ENCODE measurements at places on chromosomes 6 and 20. TPM values are rescaled to one million over a fixed set of nuclear protein-coding genes. Genes with fewer than 3 reads are reported as not detected.
A peak's percentile ranks its signal among the peaks of the same experiment; 100 is the strongest.

Gene WFDC5
- total RNA-seq, result 0.23 TPM

DNA sequence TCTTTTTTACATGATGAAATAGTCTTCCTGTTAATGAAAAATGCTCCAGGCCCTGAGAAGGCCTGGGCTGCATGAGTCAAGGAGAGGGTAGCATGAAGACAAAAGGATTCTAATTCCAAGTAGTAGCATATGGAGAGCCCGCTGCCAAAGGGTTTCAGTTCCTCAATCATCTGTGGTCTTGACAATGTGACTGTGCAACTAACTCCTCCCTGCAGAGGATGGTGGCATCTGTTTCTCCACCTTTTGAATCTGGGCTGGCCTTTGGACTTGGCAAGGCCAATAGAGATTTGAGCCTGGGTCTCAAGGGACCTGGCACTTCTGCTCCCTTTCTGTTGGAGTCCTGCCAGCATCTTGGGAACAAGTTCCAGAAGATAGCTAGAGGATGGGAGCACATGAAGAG is 35.1 kb upstream of the ANKEF1 start:
- H3K27ac ChIP-seq, result no peak overlapping the region
- DNase-seq, result no peak
- no peaks in the 10 kb centered on the region for H3K4me1 ChIP-seq
- no peaks in the 10 kb centered on the region for H3K36me3 ChIP-seq
- H3K27me3 ChIP-seq, result no peaks in the 10 kb centered on the region

DNA sequence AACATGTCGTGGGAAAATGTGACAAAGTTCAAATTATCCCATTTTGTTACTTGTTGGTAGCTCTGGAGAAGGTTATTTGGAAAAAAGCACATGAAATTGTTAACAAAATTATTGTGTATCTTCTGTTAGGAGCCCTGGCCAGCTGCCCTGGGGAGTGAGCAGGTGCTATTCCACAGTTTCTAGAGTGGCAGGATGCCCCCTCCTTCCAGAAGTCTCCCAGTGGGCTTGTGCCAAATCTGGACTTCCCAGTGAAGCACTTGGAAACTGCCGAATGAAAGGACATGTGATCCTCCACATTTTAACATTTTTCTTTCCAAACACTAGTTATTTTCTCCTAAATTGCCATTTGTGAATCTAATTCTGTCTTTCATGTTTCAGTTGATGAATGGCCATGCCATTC is 66.9 kb upstream of the CLDN20 start:
- no peak overlapping the region for H3K27ac ChIP-seq
- no peak overlapping the region for H3K4me3 ChIP-seq
- peaks cover 7% of the 10 kb centered on the region for H3K27me3 ChIP-seq
- peaks cover 2% of the 10 kb centered on the region for H3K36me3 ChIP-seq

Gene TREML1
- not detected for total RNA-seq

- no peaks in the 10 kb centered on the region for H3K4me1 ChIP-seq
- H3K4me3 ChIP-seq, result no peak overlapping the region
Observed at GRCh38 chr20:1934721-1935573, 39.7 kb downstream of the SIRPA start.

Gene UNC5CL
- 1.9 TPM for total RNA-seq

GRCh38 chr20:54577637-54578036 is 102.2 kb downstream of the DOK5 start:
- no peaks in the 10 kb centered on the region for H3K4me1 ChIP-seq
- H3K27ac ChIP-seq, result no peak overlapping the region
- DNase-seq, result no peak
- no peaks in the 10 kb centered on the region for H3K36me3 ChIP-seq

Gene DLL1
- total RNA-seq, result 0.54 TPM

Gene MUCL3
- total RNA-seq, result not detected

GRCh38 chr6:50829898-50830444 is 11.3 kb downstream of the TFAP2B start:
- H3K36me3 ChIP-seq, result no peaks in the 10 kb centered on the region
- no peak for DNase-seq
- peaks cover 54% of the 10 kb centered on the region for H3K27me3 ChIP-seq

- H3K4me1 ChIP-seq, result no peaks in the 10 kb centered on the region
- H3K36me3 ChIP-seq, result no peaks in the 10 kb centered on the region
- DNase-seq, result no peak
- H3K27ac ChIP-seq, result no peak overlapping the region
- peaks cover 19% of the 10 kb centered on the region for H3K27me3 ChIP-seq
Observed at GRCh38 chr6:44556046-44556445, 168.5 kb downstream of the CDC5L start.

DNA sequence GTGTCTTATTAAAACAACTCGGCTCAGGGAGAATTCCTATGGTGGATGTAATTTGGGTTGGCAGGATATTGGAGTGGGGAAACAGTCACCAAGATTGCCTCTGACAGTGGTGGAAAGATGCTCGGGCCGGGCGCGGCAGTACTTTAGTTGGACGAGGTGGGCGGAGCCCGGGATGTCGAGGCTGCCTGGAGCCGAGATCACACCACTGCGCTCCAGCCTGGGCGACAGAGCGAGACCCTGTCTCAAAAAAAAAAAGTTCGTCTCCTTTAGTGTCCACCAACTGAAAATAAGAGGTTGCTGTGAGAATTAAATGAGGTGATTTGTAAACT is 621 bp downstream of the NOL7 start:
- H3K27me3 ChIP-seq, result no peaks in the 10 kb centered on the region
- peak; percentile 70 for DNase-seq
- peaks cover 44% of the 10 kb centered on the region for H3K4me1 ChIP-seq
- H3K36me3 ChIP-seq, result peaks cover 48% of the 10 kb centered on the region
- peak overlapping the region; percentile 92 for H3K4me3 ChIP-seq

DNA sequence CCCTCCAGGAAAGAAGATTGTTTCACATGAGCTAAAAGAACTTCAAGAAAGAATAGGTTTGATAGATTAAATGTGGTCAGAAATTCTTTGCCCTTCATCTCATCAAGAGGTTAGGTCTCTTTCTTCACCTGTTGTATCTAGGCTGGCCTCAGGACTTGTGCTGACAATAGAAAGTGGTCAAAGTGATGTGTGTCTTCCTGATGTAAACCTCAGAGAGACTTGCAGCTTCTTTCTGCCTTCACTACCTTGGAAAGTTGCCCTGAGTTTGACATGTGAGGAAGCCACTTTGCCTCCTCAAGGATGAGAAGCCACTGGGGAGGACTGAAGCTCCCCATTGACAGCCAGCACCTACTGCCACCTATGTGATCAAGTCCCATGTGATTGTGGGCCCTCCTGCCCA is 46.3 kb downstream of the TBPL1 start:
- no peaks in the 10 kb centered on the region for H3K4me1 ChIP-seq
- DNase-seq, result no peak
- H3K4me3 ChIP-seq, result no peak overlapping the region
- no peak overlapping the region for H3K27ac ChIP-seq
- peaks cover 3% of the 10 kb centered on the region for H3K27me3 ChIP-seq

DNA sequence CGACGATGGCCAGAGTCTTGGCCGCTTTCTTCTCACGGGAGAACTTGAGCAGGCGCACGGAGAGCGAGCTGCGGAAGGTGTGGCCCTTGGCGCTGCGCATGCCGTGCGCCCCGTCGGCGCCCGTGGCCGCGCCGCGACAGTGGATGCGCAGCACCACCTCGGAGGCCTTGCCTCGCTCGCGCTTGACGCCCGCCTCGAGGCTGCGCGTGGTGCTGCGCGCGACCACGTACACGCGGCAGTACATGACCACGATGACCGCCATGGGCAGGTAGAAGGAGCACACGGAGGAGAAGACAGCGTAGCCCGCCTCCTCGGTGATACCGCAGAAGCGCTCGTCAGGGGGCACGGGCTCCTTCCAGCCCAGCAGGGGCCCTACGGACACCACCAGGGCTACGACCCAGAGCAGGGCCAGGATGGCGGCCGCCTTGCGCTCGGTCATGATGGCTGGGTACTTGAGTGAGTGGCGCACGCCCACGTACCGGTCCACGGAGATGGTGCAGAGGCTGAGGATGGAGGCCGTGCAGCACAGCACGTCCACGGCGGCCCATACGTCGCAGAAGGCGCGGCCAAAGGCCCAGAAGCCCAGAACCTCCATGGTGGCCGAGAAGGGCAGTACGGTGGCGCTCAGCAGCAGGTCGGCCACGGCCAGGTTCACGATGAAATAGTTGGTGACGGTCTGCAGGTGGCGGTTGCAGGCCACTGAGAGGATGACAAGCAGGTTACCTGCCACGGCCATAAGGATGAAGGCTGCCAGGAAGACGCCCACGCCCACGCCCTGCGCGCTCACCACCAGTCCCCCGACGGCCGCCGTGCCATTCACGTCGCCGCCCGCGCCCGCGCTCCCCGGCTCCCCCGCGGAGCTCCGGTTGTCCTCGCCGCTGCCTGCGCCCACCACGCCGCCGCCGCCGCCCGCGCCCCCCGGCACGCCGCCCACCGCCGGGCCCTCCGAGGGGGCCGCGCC is 232.8 kb upstream of the RNF24 start:
- H3K4me1 ChIP-seq, result peaks cover 2% of the 10 kb centered on the region
- peak; percentile 18 for DNase-seq
- H3K27me3 ChIP-seq, result peaks cover 51% of the 10 kb centered on the region
- no peak overlapping the region for H3K4me3 ChIP-seq

DNA sequence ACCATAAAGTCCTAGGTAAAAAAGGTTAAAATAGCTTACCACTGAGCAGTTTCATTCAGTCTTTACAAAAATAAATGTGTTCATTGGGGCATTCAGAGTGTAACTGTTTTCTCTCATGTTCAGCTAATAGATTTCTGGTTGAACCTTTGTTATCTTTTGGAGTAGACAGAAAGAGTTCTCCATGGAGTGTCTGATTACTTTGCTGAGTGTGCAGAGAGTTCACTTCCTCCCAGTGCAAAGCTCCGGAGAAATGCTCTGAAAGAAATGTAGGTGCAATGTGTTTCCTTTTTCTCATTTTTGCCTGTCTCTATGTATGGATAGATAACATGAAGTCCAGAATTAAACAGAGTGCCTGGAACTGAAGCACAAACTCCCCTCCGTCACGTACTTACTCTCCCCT is 52.6 kb downstream of the JAG1 start:
- no peak overlapping the region for H3K27ac ChIP-seq
- H3K4me3 ChIP-seq, result no peak overlapping the region
- no peaks in the 10 kb centered on the region for H3K4me1 ChIP-seq
- DNase-seq, result no peak
- H3K27me3 ChIP-seq, result no peaks in the 10 kb centered on the region
- peaks cover 22% of the 10 kb centered on the region for H3K36me3 ChIP-seq

Gene MROH8
- total RNA-seq, result 3.0 TPM

Gene PRKN
- 0.56 TPM for total RNA-seq

DNA sequence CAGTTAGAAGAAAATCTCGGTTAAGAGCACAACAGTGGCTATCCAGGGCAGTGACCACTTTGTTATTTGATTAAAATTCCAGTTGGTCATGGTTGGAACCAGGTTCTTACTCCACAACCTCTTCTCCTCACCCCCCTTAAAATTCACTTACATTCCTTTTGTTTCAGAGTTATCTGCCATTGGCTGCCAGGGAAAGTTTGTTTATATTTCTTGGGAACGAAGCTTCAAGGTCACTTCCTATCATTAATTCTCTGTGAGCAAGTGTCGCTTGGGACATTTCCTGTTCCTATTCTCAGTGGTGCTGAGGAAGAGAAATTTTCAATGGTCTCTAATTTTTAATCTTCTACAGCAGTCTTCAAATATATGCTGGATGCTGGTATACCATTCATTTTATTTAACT is 121.1 kb upstream of the COL21A1 start:
- no peak overlapping the region for H3K27ac ChIP-seq
- peaks cover 5% of the 10 kb centered on the region for H3K4me1 ChIP-seq
- no peaks in the 10 kb centered on the region for H3K27me3 ChIP-seq
- no peaks in the 10 kb centered on the region for H3K36me3 ChIP-seq

Gene SYCP2
- total RNA-seq, result 2.1 TPM

DNA sequence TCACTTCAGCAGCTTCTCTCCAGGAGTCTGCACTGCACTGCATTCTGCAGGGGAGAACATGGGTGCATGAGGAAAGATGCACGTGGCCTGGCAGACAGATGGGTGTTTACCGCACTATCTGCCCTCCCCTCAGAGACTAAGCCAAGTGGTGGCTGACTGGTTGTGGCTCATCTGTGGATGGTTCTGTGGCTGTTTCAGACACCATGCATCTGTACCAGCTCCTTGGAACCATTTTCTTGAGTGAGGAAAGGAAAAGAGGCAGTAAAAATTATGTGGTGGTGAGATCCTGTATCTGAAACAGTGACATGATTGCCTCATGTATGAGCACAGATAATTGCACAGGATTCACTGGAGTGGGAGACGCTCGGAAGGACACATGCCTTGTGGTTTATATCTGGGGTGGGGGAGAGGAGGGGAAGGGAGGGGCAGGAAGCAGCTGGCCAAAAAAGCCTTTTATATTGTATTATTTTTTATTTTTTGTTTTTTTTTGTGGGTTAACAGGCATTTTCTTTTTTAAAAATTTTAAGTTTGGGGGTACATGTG is 161.7 kb downstream of the ERMARD start:
- DNase-seq, result no peak
- no peak overlapping the region for H3K27ac ChIP-seq
- peaks cover 7% of the 10 kb centered on the region for H3K27me3 ChIP-seq
- no peak overlapping the region for H3K4me3 ChIP-seq
- H3K4me1 ChIP-seq, result no peaks in the 10 kb centered on the region

DNA sequence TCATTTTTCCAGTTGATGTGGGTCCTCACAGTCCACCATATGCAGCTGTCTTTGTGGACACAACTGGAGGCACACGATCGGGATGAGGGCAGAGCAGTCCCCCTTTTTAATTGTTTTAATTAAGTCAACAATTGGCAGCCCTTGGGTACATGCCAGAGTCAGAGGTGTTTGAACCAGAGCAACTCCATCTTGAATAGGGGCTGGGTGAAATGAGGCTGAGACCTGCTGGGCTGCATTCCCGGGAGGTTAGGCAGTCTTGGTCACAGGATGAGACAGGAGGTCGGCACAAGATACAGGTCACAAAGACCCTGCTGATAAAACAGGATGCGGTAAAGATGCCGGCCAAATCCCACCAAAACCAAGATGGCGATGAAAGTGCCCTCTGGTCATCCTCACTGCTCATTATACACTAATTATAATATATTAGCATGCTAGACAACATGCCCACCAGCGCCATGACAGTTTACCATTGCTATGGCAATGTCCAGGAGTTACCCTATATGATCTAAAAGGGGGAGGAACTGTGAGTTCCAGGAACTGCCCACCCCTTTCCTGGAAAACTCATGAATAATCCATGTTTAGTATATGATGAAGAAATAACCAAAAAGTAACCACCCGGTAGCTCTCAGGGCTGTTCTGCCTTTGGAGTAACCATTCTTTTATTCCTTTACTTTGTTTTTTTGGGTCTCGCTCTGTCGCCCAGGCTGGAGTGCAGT is 31.8 kb upstream of the BLCAP start:
- no peak for DNase-seq
- no peaks in the 10 kb centered on the region for H3K4me1 ChIP-seq
- no peak overlapping the region for H3K4me3 ChIP-seq
- H3K27me3 ChIP-seq, result peaks cover 19% of the 10 kb centered on the region

Gene GINS1
- total RNA-seq, result 32.7 TPM

Gene TSBP1
- not detected for total RNA-seq

Gene CBLN4
- total RNA-seq, result not detected

- H3K4me3 ChIP-seq, result no peak overlapping the region
- DNase-seq, result no peak
- no peaks in the 10 kb centered on the region for H3K27me3 ChIP-seq
- peak overlapping the region; percentile 1 for H3K27ac ChIP-seq
Observed at GRCh38 chr6:129447198-129447565, 262.8 kb downstream of the ARHGAP18 start.

Measured in activated CD4-positive, alpha-beta T cell treated with anti-CD3 and anti-CD28 coated beads for 36 hours (primary cell).